Cardiac fibroblast (primary cell): ENCODE measurements at places on chromosomes 7 and 10.

- DNase-seq: peak; percentile 62
Observed at GRCh38 chr7:100190048-100190711, 12.5 kb downstream of the STAG3 start.

GRCh38 chr10:121942749-121943416 lies 15.1 kb upstream of the ATE1 start:
- peak; percentile 92 for DNase-seq

- DNase-seq: no peak
Observed at GRCh38 chr7:66919704-66920103, 1.3 kb upstream of the TMEM248 start.

- DNase-seq: no peak
Observed at GRCh38 chr7:102840404-102840803, 72.4 kb upstream of the LRRC17 start.

DNA sequence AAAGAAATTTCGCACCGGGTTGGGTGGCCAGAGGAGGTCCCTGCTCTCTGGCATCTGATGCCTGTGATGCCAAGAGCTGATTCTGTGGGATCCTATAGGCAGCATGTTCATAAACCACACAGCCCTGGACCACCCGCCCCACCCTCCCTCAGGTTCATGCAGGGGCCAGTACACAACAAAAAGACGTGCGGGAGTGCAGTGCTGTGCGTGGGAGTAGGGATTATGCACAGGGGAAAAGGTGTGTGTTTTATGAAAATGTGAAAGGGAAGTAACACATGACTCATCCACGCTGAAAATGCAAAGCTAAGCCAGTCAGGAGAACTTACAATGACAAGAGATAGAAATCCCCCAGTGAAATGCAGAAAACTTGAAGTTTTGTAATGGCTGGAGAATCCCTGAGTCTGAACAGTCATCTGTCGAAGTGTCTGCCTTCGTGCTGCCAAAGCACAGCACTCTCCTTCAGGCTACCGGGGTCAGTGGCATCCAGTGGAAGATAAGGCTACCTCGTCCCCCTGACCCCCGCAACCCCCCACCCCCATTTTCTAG lies 1.1 kb downstream of the KIAA1217 start:
- peak; percentile 71 for DNase-seq

DNA sequence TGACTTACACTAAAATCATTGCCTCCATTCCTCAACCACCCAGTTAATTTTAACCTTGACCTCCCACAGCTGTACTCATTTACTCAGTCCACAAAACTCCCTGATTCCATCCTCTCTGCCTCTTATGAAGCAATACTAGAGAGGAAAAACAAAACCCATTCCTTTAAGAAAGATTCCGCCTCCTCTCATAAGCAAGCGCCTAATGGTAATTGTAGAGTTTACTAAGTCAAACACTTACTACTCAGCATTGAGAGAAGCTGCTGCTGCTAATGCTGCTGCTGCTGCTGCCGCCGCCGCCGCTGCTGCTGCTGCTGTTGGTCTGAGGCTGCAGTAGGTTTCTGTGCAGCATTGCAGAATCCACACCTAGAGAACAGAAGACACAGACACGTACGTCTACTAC lies 2.1 kb upstream of the ADD3 start:
- peak; percentile 85 for DNase-seq

DNA sequence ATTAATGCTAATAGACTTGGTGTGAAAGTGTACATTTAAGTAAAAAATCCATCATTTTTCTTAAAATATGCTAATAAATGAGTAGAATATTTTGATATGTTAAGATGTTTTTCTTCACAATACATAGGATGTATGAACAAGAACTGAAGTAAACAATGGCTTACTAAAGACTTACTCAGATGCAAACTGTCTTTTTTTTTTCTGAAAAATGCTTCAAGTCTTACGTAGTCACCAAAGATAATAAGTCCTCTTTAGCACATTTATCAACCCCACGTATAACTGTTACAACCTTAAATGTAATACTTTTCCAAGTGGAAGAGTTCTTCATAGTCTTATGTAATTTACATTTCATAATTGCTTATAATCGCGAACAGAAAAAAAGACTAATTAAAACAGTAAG lies 54.8 kb downstream of the MDFIC start:
- DNase-seq: peak; percentile 58

GRCh38 chr7:111029574-111030251 lies 61.2 kb upstream of the LRRN3 start:
- DNase-seq: peak; percentile 46

DNA sequence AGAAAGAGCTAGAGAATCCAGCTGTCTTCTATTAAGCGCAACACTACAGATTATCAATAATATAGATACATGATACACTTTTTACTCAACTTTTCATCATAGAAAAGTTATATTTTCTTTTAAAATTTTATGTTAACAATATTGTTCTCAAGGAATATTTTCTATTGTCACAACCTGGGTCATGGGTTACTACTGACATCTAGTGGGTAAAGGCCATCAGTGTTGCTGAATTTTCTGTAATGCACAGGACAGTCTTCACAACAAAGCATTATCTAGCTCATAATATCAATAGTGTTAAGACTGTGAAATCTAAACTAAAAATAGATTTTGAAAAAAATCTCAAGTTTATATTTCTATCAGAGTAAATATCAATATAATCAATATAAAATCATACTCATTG lies 209.8 kb downstream of the ZNF33B start:
- peak; percentile 39 for DNase-seq

DNA sequence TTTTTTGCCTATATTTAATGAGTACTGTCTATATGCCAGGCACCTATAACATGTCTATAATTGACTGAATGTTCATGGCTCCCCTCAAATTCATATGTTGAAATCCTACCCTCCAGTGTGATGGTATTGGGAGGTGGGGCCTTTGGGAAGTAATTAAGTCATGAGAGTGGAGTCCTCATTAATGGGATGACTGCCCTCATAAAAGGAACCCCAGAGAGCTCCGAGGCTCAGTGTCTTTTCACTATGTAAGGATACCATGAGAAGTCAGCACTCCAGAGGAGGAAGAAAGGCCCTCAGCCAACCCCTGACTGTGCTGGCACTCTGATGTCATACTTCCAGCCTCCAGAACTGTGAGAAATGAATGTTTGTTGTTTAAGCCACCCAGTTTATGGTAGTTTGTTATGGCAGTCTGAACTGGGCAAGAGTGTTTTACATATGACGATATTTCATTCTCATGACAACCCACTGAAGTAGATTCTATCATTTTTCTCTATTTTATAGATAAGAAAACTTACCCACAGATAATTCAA lies 61.1 kb upstream of the PCGF5 start:
- DNase-seq: no peak

GRCh38 chr7:142807855-142808460 lies 37.2 kb downstream of the PRSS2 start:
- DNase-seq: peak; percentile 69

- peak; percentile 69 for DNase-seq
Observed at GRCh38 chr10:116708391-116708821, 34.0 kb downstream of the HSPA12A start.

GRCh38 chr10:5293691-5294550 lies 70.8 kb upstream of the UCN3 start:
- peak; percentile 44 for DNase-seq

- no peak for DNase-seq
Observed at GRCh38 chr10:12327074-12327473, 22.3 kb upstream of the CAMK1D start.

DNA sequence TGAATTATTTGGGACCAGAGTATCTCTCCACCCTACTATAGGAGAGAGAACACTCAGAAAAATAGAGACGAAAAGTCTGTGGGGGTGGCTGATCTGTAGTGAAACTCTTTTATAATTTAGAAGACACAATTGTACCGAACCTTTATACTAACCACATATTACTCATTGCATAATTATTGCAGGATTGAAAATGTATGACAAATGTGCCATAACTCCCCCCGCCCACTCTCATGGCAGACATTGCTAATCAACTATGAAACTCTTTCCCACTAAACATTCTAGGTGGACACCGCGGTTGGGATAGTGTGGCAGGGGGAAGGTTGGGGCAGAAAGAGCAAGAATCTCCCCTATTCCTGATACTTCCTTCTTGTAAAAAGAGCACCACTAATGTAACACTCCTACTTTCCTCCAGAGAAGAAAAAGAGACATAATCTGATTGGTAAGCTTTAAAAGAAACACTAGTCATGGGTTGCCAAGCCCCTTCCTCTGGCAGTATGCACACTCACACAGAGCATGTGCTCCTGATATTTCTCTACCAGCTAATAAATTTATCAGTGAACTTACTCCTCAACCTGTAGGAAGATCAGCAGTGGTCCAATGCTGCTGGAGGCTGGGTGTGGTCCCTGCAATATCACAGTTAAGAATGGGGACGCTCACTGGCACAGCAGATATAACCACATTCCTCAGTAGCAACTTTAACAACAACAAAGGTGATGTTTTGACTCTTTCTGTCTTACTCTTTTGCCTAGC lies 18.7 kb upstream of the ARID5B start:
- DNase-seq: peak; percentile 59

DNA sequence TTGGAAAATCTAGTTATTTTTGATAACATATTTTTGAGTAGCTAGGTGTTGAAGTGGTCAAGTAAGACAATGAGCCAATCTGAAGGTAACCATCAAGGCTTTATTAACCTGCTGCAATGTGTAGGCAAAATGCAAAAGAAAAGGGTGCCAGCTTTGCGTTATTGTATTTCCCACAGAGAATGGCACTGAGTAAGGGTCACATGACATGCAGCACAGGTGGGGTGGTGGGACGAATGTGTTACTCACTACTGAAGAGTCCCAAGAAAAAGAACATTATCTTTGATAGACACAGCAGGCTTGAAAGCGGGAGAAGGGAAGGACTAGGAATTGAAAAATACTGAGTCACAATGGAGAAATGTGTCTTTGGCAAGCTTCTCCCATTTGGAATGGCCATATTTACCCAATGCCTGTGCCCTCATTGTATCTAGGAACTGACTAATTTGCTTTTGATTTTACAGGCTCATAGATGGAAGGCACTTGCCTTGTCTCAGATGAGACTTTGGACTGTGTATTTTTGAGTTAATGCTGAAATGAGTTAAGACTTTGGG lies 898.6 kb upstream of the POT1 start:
- DNase-seq: no peak

DNA sequence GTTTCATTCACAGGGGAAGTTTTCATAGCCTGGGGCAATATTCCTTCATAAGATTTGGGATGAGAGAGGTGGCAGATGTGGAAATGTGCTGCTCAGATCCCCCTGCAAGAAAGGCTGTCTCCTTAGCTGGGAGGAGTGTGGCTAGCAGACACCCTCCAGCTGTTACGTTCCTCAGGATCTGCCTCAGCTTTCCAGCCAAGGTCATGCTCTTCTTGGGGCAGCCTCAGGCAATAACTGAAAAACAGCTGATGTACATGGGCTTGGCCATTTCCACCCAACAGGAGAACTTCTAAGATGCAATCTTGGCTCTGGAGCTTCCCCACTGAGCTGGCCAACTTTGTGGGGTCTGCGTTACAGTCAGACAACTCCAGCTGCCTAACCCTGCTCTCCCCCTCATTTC lies 51.3 kb upstream of the SEPTIN7 start:
- no peak for DNase-seq

DNA sequence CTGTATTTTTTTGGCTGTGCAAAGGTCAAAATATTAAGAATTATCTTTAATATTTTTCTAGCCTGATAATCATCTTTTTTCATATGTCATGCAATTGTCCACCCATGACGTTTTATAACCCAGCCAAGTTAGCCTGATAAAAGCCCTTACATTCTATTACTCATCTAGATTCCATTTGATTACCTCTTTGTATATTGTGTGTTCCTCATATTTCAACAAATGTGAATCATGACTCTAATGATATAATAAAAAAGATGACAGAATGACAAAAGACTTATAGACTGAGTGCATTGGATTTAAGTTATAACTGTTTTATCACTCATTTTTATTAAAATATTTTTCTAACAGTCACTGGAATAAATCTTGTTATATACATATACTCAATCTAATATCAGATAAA lies 1560.0 kb upstream of the LRRTM3 start:
- DNase-seq: no peak
